ENCODE measurements at places on chromosomes 1 and 21. TPM values are rescaled to one million over a fixed set of nuclear protein-coding genes. Genes with fewer than 3 reads are reported as not detected.

DNA sequence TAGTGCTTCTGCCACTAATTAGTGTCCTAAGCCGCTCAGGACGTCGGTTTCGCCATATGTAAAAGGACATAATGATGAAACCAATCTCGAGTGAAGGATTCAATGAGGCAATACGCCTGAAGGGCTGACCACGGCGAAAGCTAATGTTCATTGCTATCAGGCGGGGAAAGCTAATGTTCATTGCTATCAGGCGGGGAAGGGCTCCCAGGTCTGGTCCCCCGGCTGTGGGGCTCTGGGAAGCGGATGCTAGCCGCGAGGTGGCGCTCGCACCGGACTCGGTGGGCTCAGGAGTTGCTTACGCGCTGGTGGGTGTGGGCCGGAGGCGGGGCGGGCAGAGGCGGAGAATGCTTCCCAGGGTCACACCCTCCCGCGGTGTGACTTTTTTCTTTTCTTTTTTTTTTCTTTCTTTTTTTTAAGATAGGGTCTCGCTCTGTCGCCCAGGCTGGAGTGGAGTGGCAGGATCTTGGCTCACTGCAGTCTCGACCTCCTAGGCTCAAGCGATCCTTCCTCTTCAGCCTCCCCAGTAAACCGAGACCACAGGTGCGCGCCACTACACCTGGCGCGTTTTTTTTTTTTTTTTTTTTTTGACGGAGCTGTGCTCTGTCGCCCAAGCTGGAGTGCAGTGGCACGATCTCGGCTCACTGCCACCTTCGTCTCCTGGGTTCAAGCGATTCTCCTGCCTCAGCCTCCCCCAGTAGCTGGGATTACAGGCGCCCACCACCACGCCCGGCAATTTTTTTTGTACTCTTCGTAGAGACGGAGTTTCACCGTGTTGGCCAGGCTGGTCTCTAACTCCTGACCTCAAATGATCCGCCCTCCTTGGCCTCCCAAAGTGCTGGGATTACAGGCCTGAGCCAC, 1.1 kb upstream of the PEAR1 start:
- DNase-seq, result peak; percentile 95

GRCh38 chr21:34962586-34963222, 86.4 kb downstream of the RUNX1 start:
- DNase-seq, result no peak

The RNF186 gene
- total RNA-seq, result 1.9 TPM

DNA sequence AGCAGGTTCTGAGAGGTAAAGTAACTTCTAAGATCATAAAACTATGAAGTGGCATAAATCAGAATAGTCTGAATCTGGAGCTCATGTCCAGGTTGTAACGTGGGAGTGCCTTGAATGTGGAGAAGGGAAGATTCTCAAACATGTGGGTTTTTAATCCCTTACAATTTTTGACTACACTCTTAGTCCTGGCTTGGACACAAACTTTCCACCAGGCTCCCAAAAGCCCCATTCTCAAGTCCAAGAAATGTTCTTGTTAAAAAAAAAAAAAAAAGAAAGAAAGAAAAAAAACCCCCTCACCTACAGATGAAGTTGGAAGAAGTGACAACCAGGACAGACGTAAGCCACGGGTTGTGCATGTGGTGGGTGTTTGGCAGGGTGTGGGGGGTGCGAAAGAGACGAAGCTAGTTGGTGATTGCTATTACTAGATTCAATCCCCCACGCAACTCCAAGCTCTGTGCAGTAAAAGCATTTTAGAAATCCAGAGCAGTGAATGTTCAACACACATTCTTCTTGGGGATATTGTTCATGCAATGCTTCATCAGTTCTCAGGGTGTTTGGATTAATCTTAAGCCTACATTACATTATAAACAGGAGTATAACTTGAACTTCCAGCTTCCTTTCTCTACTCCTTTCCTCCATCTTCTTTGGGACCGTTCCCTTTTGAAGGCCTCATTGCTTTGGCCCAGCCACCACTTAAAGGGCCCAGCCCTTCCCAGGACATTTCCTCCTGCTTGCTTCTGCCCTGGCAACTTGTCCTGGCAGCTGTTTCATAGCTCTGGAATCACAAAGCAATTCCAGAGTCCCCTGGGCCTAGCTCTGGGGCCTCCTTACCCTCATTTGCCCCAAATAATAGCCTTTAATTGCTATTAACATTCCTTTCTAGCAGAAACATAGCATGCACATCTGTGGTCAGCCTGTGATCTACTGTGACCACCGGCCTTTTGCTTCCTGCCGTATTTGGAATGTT, 41.8 kb downstream of the PHC2 start:
- DNase-seq, result no peak

The ALPL gene
- total RNA-seq, result 43.1 TPM

The ANXA9 gene
- total RNA-seq, result 9.5 TPM

- no peak for DNase-seq
Observed at GRCh38 chr1:21537511-21537931, 28.3 kb downstream of the ALPL start.

DNA sequence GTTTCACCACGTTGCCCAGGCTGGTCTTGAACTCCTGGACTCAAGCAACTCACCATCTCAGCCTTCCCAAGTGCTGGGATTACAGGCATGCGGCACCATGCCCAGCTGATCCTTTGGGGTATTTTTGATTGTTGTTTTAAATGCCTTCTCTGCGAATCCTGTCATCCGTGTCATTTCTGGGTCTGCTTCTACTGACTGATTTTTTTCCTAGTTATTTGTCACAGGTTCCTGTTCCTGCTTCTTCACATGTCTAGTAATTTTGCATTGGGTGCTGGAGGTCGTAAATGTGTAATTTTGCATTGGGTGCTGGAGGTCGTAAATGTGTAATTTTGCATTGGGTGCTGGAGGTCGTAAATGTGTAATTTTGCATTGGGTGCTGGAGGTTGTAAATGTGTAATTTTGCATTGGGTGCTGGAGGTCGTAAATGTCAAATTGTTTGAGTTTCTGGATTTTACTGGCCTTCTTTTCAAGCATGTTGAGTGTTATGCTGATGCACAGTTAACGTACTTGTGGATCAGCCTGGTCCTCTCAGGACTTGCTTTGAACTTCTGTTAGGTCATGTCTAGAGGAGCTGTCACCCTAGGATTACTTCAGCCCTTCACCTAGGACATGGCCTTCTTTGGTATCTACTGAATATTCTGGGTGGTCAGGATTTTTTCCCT, 4.1 kb upstream of the ARHGEF16 start:
- no peak for DNase-seq

The LCA5L gene
- total RNA-seq, result 1.9 TPM

DNA sequence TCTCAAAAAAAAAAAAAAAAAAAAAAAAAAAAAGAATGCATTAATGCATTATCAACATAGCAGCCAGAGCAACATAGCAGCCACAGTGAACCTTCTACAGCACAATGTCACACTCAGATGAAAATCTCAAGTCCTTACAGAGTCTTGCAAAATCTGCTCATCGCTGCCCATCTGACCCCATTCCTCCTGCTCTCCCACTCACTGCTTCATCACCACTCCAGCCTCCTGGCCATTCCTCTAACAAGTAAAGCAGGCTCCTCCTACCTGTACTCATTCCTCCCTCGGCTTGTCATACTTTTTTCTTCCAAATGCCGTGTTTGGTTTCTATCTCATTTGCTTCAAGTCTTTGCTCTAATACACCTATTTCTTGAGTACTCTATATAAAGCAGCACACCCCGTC, 29.5 kb downstream of the BRINP2 start:
- no peak for DNase-seq

The TENT5C gene
- total RNA-seq, result 12.9 TPM

The MGST3 gene
- 133 TPM for total RNA-seq

GRCh38 chr1:91080650-91081049, 58.8 kb upstream of the ZNF644 start:
- no peak for DNase-seq

The ASTN1 gene
- total RNA-seq, result 1.8 TPM

DNA sequence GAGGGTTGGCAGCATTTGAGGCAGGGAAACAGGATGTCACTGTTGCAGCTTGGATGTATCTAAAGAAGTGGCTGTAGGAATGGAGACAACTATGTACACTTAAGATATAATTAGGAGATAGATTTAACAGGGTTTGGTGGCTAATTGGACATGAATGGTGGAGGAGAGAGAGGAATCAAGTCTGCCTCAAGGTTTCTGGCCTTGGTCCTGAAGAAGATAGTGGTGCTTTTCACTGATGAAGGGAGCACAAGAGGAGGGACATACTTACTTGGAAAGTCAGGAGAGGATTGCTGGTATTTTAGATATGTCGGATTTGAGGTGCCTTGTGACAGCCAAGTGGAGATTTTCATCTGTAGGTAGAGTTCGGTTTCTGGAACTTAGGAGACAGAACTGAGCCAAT, 123.9 kb downstream of the ST6GALNAC3 start:
- no peak for DNase-seq

DNA sequence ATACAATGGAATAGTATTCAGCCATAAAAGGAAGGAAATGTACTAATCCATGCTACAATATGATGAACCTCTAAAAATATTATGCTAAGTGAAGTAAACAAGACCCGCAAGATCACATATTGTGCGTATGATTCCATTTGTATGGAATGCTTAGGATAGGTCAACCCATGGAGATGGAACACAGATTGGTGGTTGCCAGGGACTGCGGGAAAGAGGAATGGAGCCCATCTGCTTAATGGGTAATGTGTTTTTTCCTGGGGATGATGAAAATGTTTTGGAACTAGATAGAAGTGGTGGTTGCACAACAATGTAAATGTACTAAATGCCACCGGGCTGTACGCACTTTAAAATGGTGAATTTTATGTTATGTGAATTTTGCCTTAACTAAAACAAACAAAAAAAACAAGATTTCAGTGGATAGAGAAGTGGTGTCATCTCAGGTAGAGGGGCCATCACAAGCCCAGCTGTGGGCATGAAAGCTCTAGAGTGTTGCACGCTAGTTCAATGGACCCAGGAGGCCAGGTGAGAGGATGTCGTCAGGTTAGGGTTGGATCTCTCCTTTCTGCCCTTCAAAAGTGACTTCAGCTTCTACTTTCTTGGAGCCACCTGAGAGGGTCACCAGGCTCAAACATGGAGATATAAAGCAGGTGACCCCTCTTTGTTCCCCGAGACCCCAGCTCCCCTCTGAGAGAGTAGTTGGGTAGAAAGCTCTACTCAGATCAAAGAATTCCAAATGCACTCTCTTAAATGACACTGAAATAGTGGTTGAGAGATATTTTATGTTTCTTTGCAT, 2.5 kb downstream of the C1orf115 start:
- DNase-seq, result no peak

The OSCP1 gene
- total RNA-seq, result 15.3 TPM

GRCh38 chr1:23444104-23444533, 19.6 kb upstream of the TCEA3 start:
- no peak for DNase-seq

DNA sequence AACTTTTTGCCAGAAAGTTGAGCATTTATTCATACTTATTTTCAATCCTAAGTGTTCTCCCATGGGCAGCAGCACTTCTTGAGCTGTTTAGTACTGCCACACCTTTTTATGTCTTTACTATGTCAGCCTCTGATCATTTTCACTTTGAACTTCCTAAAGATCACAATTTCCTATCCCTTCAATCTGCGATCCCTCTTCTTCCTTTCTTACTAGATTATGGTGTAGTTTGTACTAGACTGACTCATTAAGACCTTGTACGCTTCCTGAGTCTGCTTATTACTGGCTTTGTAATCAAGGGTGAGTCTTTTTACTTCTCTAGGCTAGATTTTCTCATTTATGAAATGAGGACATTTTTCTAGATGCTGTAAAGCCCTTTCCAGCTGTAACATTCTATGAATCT, 55.1 kb downstream of the LRIG2 start:
- no peak for DNase-seq
